ENCODE measurements at places on chromosomes 11 and 22.

DNA sequence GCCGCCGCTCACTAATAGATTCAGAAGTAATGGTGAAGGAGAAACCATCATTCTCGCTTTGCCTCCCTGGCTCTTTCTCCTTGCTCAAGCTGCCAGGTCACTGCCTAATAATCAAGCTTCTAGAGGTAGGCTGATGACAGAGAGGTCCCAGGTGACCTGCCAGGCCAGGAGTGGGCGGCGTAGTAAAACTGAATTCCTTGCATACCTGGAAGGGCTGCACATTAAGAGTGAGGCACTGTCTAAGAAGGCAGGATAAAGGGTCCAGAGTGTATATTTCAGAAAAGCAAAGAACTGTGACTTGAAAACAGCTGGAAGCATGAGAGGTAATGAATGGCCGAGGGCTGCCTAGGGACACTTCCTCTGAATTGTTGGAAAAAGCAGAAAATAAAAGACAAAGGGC lies 4.1 kb downstream of the SYT13 start:
- DNase-seq: no peak

DNA sequence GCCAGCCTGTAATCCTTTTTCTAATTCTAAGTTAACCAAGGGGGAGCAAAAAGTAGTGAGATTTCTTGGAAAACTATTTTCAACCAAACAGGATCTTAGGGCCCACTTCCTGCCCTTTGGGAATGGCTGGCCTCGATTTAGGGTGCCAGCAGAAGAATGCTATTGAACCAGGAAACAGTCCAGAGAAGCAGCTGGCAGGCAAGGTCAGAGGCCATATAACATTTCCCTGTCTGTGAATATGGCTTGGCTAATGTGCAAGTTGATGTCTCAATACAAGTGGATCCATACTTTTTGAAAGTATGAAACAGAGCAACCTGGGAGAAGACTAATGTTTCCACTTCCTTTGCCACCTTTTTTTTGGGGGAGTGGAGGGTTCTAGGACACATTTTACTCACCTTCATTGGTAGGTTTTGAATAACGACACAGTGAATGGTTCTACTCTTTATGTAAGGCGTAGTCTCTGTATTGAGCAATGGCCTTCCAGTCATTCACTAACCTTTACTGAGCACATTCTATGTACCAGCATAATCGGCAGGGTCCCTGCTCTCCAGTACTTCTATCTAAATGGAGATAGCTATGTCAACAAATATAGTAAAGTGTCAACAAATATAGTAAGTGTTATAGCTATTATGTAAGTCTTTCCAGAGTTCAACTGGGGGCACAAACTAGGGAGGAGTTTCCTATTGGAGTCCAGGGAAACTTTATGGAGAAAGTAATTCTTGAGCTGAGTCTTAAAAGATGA lies 34.2 kb upstream of the RRM1 start:
- no peak for DNase-seq

DNA sequence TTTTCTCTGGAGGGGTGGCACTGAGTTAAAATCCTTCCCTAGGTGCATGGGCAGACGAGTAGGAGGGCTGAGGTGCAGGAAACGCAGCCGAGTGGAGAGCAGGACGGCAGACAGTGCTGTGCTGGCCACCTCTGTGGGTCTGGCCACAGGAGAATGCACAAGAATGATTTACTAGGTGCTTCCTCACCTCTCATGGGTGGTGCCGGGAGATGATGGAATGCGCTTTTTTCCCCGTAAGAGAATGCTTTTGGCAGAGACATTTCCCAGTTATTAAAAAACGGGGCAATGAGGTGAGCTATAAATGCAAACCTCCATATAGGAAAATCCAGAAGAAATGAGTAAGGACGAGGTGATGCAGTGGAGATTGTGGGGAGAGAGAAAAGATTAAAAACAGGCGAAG lies 86.1 kb downstream of the ADAMTS15 start:
- no peak for DNase-seq

GRCh38 chr11:66136752-66137123 lies 66.7 kb downstream of the PACS1 start:
- peak; percentile 7 for DNase-seq

GRCh38 chr22:46070215-46070802 lies 80.0 kb upstream of the PPARA start:
- no peak for DNase-seq

DNA sequence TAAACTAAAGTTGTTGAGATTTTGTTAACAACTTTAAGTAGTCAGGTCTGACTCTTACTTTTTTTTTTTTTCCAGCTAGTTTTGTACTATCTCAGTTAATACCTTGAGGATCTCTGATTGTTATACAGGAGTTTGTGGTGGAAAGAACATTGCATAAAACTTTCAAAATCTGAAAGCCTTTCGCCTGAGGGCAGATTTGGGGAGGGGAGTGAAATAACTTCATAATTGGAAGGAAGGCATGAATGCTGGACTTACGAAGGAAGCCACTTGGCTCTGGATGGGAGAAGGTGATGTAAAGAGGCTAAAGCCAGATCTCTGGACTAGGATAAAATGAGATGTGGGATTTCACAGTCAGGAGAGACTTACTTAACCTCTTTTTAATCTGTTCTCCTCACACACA lies 18.2 kb upstream of the FAT3 start:
- DNase-seq: no peak

- no peak for DNase-seq
Measured at GRCh38 chr11:128732471-128733277, 38.8 kb downstream of the FLI1 start.

DNA sequence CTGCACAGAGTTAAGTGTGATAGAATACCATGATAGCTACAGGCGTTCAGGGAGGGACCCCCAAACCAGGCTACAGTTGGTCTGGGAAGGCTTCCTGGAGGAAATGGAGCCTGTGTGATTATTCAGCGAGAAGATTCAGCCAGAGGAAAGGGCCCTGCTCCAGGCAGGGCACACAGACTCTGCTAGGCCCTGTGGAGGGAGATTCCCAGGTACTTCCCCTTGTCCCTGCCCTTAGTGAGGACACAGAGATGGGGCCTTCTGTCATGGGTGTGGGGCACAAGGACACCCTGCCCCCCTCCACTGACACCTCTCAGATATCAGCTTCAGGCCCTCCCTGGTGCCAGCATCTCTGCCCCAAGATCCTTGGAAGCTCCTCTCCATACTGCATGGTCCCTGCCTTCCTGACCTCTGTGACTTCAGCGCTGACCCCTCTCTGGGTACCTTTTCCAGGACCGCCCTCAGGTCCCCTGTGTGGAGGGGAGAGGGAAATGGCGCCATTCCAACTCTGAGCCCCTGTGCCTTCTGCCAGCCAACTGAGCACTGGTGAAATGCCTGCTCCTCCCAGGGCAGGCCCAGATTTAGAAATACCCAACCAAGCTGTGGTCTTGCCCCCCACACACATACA lies 12.6 kb upstream of the POU2F3 start:
- no peak for DNase-seq

DNA sequence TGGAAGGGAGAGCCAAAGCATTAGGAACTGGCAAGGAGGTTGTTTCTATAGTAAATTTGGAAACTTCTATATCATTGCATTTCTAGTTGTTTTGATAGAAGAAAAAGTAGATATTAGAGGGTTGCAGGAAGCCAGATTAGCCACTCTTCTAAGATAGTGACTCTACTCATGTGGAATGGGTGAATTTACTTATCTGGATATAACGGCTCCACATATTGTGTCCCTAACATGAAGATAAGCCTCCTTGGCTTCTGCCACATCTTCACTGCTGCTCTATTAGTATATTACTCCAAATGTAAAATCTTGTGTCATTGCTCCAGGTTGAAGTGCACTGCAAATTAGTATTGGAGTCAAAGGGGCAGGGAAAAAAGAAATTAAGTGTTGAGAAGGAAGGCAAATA lies 283.3 kb downstream of the CASP12 start:
- DNase-seq: no peak
